Effector CD4-positive, alpha-beta T cell (primary cell): ENCODE measurements at places on chromosomes 2 and 18.

GRCh38 chr2:206831442-206831995 lies 66.1 kb downstream of the FASTKD2 start:
- no peak for DNase-seq

GRCh38 chr2:78290581-78291214 lies 734.8 kb upstream of the REG3G start:
- DNase-seq = no peak

GRCh38 chr2:59655809-59656208 lies 897.6 kb downstream of the BCL11A start:
- no peak for DNase-seq

DNA sequence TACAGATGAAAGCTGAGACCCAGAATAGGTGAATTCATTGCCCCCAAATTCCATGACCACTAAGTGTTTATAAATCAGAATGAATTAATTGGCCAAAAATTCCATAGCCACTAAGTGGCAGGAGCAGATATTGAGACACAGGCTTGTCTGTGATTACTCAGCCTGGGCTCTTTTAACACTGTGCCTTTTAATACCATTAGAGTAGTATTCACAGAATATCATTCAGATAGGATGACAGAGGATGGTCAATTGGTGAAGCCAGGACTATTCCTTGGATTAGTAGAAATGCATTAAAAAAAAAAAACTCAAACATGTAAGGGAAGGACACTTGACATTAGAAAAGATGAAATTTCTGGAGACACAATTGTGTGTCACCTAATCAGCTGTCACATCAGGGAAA lies 698.6 kb downstream of the DCC start:
- no peak for DNase-seq

DNA sequence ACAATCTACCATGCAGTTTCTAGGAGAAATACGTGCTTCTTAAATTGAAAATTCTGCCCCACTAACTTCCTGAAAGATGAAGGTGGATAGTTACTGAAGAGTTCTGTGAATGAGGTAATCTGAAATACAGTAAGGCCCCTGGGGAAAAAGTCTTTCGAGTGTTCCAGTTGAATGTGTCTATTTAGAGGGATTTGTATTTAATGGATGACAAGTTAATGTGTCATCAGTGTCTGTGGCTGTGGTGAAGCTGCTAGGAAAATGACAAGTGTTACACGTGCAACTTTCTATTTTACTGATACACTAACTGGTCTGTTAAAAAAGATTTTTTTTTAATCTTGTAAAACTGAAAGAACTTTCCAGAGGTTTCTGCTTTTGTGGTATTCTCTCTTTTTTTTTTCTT lies 384.6 kb downstream of the STK39 start:
- DNase-seq = no peak

- no peak for DNase-seq
Measured at GRCh38 chr2:99926986-99927385, 215.4 kb downstream of the AFF3 start.

DNA sequence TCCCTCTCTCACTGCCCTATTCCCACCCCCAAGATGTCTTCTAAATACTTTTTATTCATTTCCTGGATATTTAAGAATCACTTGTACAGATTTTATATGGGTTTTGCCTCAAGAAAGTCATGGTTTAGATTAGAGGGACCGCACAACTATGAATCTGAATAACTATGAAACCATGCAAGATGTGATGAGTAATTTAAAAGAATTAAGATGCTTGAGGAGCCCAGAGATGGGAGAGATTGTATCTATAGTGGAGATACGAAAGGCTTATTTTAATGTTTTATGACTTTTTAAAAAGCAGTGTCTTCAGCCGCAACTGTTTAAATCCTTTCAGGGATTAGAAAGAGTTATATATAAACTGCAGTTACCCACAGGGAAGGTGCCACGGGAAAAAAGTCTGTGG lies 324.1 kb downstream of the LPIN1 start:
- DNase-seq = no peak

GRCh38 chr18:25166113-25166512 lies 185.9 kb downstream of the ZNF521 start:
- DNase-seq = no peak

- DNase-seq = no peak
Measured at GRCh38 chr18:42576124-42576523, 539.4 kb downstream of the RIT2 start.

DNA sequence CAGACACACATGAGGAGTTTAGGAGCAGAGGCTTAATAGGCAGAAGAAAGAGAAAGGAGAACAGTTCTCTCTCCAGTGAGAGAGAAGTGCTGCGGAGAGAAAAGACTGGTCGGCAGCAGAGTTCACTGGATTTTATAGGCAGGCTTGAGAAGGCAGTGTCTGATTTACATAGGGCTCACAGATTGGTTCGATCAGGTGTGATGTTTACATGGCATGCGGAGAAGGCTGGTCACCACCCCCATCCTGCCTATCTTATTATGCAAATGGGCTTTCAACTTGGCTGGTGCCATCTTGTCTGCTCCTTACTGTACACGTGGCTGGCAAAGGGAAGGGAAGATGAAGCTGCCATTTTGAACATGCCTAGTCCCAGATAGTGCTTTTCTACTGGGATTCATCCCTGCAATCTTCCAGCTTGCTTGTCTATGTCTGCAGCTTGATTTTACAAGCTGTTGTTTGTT lies 113.4 kb downstream of the AP1S3 start:
- DNase-seq = no peak

- peak; percentile 3 for DNase-seq
Measured at GRCh38 chr2:127857265-127857808, 618 bp downstream of the POLR2D start.

DNA sequence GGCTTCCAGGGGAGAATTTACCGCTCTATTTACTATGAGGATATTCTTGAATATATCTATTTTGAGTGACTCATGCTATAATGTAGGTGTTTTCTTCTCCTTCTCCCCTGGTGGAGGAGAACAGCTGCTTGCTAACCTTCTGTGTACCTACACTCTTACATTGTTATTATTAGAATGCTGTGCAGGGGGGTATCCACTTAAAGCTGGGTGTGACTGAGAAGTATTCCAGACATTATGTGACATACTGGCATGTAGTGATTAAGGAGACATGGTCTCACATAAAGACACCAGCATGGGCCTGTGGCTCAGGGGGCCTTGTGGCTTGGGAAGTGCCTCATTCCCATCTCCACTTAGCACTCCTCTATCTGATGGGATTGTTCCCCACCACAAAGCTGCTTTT lies 287.9 kb downstream of the PTPRM start:
- no peak for DNase-seq
